ENCODE measurements at places on chromosomes 11 and 22.
A peak's percentile ranks its signal among the peaks of the same experiment; 100 is the strongest.

DNA sequence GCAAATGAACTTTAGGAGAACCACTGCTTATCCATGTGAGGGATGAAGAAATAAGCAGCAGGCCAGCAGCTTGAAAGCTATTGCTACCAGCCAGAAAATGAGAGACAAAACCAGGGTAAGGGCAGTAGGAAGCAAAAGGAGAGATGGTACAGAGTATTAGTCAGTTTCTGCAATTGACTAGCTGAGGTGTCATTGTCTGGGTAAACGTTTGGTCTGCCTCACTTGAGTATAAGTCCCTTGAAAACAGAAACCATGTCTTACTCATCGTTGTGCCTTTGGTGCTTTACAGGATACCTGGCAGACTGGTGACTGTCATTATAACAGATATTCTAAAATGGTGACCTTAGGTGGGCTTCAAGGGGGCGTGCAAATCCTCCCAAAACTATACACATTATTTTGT lies 63.9 kb upstream of the USP47 start:
- DNase-seq: no peak

GRCh38 chr22:36136988-36137387 lies 23.6 kb downstream of the APOL3 start:
- DNase-seq: no peak

DNA sequence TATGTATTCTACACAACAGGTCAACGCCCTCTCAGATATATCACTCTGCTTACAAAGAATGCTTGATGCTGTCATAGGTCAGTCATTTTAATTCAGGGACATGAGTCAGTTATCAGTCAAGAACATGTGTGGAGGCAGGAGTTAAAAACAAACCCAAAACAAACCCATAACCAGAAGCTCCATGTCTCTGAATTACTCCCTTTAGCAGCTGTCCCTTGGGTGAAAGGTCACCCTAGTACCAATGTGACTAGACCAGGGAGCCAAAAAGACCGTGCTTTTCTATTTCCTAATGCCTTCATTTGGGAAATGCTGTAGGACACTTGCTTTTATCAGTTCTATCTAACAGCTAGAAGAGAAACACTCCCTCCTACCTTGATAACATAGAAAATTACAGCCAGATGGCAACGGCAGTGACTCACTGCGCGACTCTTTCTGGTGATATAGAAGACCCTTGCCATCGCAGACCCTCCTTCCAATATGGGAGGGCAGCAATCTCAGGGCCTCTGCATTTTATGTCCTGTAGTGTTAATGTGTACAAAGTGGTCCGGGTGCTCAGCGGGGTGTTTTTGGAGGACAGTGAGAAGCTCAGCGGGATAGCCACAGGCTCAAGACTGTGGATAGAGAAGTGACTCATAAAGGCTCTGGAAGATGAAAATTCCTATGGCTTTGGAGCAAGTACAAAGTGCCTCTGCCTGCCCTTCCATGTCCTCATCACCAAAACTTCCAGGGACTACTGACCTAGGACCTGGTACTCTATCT lies 24.8 kb downstream of the APOL5 start:
- DNase-seq: no peak

DNA sequence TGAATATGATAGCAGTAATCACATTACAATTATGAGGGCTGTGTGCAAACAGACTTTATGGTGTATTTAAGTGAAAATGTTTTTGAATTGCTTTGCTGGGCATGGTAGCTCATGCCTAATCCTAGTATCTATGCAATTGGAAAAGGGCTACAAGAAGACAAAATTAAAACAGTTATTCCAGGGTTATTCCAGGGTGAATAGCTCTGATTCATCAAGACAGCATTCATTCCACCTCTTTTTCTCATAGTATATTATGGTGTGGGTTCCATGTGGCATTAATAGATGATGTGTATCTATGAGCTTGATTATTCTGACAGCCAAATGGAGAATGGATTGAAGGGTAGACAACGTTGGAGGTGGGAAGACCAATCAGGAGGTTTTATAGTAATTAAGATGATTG lies 12.1 kb upstream of the SIDT2 start:
- no peak for DNase-seq

DNA sequence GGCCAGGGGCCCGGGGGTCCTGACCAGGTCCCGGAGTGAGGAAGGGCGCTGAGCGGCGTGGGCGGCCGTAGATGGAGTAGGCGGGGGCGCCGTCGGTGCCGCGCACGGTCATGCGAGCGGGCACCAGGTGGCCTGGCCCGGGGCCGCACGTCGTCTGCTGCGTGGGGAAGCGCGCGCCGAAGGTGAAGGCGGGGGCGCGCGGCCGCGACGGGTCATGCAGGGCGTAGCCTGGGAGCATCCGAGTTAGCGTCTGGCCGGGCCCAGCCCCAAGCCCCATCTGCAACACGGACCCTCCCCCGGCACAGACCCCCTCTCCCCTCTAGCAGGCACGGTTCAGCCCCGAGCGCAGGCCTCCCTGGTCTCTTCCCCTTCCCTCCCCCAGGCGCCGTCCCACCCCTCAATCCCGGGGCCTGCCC lies 1.7 kb upstream of the TYMP start:
- peak; percentile 68 for DNase-seq

GRCh38 chr11:96193745-96194443 lies 149.1 kb downstream of the MAML2 start:
- no peak for DNase-seq

- no peak for DNase-seq
Observed at GRCh38 chr22:26430600-26430999, 1.5 kb downstream of the ASPHD2 start.

DNA sequence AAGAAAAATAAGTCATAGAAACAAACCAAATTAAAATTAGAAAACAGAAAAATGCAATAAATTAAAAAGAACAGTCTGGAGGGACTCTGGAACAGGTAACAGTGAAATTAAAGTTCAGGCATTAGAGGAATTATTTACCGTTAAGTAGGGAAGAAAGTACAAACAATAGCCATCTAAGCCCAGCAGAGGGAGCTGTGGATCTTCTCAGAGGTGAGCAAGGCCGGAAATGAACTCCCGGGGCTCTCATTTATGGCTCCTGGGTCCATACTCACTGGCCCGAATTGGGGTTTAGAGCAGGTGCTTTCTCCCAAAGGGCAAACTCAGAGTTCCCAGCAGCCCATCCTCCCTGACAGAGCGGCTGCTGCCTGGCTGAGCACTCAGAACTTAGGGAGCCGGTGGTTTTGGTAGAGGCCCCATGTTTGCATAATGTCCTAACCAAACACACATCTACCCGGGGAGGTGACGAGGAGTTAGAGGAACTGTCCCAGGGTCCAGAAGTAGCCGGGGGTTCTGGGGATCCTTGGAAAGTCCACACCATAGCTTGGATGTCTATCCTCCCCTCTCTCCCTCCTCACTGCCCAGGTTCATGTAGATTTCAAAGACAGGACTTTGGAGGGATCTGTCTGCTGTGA lies 87.8 kb upstream of the VPREB1 start:
- peak; percentile 44 for DNase-seq

DNA sequence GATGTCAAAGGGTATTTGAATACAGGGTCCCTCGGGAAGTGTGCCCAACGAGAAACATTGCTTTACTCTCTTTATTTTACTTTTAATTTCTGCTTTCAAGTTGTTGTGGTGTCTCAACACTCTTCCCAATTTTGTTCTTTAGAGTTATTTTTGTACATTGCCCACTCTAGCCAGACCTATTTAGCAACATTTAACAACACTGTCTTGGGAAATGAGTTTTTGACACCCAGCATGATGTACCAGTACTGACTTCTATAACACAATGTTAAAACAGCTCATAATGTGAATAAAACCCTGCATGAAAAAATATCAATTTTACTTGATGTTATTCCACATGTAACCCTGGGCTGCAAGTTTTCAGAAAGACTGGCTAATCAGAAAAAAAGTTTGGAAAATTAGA lies 350.2 kb upstream of the PITPNB start:
- DNase-seq: no peak

DNA sequence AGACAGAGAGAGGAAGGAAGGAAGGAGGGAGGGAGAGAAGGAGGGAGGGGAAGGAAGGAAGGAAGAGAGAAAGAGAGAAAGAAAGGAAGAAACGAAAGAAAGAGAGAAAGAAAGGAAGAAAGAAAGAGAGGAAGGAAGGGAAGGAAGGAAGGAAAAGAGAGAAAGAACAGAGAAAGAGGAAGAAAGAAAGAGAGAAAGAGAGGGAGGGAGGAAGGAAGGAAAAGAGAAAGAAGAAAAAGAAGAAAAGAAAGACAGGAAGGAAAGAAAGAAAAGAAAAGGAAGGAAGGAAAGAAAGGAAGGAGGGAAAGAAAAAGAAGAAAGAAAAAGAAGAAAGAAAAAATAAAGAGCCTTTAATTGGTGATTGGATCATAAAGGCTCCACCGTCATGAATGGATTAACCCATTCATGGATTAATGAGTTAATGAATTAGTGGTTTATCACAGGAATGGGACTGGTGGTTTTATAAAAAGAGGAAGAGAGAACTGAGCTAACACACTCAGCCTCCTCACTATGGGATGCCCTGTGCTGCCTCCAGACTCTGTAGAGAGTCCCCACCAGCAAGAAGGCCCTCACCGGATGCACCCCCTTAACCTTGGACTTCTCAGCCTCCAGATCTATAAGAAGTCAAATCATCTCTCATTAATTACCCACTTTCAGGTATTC lies 9.0 kb upstream of the PLAAT2 start:
- no peak for DNase-seq

- DNase-seq: no peak
Observed at GRCh38 chr11:121589946-121590537, 137.3 kb upstream of the SORL1-AS1 start.

GRCh38 chr11:76456571-76456970 lies 11.8 kb downstream of the EMSY start:
- DNase-seq: no peak

GRCh38 chr11:35166369-35167360 lies 27.7 kb downstream of the CD44 start:
- no peak for DNase-seq

- no peak for DNase-seq
Observed at GRCh38 chr11:19777039-19777376, 64.4 kb downstream of the NAV2 start.

DNA sequence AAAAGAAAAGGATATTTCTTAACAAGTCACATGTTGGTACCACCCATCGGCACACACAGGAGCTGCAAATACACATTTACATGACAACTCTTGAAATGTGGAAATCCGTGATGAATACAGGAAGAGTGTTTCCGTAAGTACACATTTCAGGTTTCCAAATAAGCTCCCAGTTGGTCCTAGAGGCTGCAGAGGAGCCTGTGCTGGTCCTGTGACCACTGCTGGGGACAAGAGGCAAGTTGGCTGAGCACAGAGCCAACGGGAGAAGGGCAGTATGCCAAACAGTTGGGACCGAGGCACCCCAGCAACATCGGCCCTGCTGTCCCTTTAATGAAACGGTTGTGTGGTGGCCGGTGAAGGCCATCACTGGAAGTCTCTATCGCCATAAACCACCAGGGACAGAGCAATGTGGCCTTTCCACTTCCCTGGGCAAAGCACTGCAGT lies 38.5 kb upstream of the ARFGAP3 start:
- no peak for DNase-seq

DNA sequence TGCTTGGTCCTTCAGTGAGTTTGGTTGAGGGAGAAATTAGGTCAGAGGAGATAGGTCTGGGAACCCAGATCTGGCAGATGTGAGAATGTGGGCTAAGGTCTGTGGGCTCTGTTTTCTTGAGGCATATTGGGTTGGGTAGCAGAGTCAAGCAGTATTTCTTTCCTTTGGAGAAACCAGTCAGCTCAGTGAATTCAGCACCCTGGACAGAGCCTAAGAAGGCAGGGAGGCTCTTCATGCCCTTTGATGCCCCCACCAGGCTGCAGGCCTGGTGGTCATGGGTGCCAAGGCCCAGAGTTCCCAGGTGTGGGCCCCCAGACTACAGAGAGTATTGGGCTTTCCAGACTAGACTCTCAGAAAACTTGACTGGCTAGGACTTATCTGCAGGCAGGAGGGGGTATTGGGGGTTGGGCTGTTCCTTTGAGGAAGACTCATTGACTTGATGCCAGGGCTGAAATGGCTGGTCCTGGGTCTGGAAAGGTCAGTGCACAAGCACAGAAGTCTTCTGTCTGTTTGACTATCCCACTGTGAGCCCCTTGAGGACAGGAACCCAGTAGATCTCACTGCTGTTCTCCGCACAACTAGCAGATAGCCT lies 45.3 kb upstream of the NECTIN1 start:
- DNase-seq: no peak

GRCh38 chr22:29313126-29313575 lies 2.3 kb downstream of the RASL10A start:
- DNase-seq: no peak

- DNase-seq: no peak
Observed at GRCh38 chr11:44829838-44830237, 103.1 kb downstream of the TSPAN18 start.

Measured in stimulated activated CD4-positive, alpha-beta T cell treated with anti-CD3 and anti-CD28 coated beads, Interleukin-12 subunit alpha, Interleukin-12 subunit beta, amount 100 ng/mL, for 4 hours (primary cell).